ENCODE measurements at places on chromosomes 5 and 9.

DNA sequence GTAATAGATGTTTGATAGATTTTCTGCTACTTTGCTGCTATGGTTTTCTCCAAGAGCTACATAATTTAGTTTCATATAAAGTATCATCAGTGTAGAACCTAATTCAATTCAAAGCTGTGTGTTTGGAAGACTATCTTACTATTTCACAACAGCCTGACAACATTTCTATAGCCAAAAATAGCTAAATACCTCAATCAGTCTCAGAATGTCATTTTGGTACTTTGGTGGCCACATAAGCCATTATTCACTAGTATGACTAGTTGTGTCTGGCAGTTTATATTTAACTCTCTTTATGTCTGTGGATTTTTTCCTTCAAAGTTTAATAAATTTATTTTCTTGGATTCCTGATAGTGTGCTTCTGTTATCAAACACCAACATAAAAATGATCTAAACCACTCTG, 35.1 kb upstream of the CCDC152 start:
- no peak for DNase-seq

DNA sequence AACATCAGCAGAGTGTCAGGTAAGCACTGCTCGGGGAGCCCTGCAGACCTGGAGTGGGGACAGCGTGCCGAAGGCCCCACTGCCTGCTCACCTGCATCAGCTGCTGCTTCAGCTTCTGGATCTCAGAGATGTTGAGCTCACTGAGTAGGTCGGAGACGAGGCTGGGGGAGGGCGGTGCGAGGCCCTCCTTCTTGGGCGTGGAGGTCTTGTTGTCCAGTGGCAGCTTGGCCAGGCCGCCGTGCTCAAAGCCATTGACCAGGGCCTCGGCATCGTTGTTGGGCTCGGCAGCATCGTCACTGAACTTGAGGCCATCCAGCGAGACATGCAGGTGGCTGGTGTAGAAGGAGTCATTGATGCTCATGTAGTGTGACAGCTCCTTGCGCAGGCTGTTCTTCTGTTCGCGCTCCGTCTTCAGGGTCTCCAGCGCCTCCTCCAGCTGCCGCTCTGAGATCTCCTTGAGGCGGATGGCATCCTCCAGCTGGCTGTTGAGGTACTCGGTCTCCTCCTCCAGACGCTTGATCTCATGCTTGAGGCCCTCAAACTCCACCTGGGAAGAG, 44.3 kb downstream of the BICD2 start:
- DNase-seq, result no peak

GRCh38 chr5:107124376-107124775, 546.4 kb downstream of the EFNA5 start:
- DNase-seq, result no peak

DNA sequence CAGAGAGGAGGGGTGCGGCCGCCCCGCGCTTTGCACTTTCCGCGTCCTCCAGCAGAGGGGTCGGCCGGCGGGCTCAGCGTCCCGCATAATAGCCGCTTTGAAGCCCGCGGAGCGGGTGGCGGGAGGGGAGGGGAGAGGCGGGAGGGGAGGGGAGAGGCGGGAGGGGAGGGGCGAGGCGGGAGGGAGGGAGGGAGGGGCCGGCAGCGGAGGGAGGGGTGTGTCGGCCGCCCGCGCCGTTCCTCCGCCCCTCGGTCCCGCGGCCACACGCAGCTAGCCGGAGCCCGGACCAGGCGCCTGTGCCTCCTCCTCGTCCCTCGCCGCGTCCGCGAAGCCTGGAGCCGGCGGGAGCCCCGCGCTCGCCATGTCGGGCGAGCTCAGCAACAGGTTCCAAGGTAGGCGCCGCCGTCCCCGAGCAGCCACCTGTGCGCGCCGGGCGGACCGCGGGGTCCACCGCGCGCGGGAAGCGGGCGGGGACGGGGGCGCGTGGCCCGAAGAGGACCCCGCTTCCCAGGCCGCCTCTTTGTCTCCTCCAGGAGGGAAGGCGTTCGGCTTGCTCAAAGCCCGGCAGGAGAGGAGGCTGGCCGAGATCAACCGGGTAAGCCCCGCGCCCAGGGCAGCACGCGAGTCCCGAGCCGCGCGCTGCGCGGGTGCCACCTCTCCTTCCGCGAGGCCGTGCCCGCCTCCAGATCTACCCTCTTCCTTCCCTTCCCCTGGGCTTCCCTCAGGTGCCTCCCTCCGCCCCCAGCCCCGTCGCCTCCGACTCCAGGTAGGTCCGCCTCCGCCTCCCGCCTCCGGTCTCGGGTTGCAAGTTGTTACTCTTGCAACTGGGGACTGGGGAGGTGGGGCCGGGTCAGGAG, at the start of gene AIF1L:
Gene AIF1L (plus strand): TSS at position 263 of the 857 bp plus-strand sequence. CDS start 99 bp downstream, at position 362.
- no peak for DNase-seq

DNA sequence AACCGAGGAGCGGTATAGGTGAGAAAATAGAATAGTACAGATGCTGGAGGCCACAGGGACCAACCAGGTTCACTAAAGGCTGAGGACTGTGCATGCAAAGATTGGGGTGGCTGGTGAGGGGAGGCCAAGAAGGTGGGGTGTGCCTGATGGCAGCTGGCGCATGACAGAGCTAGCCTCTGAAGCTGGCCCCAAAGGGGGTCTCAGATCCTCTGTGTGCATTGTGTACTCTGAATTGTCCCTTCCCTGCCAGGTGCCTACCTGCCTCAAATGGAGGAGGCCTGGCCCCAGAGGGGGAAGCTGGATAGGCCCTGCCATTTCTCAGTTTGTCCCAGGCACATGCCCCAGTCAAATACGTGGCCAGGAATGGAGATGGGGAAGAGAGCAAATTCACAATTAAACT, 63.1 kb downstream of the CRB2 start:
- DNase-seq, result no peak

- DNase-seq, result no peak
Observed at GRCh38 chr5:139710319-139711066, 62.3 kb downstream of the CXXC5 start.

DNA sequence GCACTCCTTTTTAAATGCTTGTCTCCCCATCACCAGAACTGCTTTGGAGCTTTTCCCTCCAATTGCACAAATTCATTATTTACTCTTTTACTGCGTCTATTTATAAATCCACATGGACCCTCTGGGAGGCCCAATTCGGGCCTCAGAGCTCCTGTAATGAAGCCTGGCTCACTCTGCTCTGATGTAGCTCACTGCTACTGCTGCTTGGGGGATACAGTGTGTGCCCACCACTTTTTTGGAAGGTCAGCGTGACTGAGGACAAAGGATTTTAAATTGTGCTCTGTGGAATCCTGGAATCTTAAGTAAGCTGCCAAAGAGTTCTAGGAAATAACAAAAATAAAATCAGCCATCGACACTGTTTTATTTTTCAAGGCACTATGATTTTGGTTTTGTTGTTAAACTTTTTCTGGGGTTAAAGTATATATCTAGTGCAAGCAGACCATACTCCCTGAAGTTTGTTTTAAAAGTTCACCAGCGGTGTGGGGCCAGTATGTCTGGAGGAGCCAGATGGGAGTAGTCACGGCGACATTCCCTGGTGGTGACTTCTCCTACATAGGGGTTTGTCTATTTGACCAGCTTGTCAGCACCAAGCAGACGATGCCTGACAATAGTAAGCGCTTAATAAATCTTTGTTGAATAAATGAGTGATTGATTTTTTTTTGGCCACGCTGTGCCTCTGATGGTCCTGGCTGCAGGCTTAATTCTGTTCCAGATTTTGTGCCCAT, 142.8 kb downstream of the TMEM38B start:
- no peak for DNase-seq

GRCh38 chr5:168552146-168552545, 23.0 kb downstream of the FBLL1 start:
- no peak for DNase-seq

- no peak for DNase-seq
Observed at GRCh38 chr5:103452666-103453065, 109.9 kb downstream of the NUDT12 start.

GRCh38 chr5:140923601-140924000, 2.5 kb upstream of the PCDHAC1 start:
- DNase-seq, result no peak

GRCh38 chr5:172870291-172870714, 36.3 kb downstream of the ERGIC1 start:
- peak; percentile 99 for DNase-seq

- no peak for DNase-seq
Observed at GRCh38 chr9:89442981-89443814, 54.7 kb downstream of the SEMA4D start.

DNA sequence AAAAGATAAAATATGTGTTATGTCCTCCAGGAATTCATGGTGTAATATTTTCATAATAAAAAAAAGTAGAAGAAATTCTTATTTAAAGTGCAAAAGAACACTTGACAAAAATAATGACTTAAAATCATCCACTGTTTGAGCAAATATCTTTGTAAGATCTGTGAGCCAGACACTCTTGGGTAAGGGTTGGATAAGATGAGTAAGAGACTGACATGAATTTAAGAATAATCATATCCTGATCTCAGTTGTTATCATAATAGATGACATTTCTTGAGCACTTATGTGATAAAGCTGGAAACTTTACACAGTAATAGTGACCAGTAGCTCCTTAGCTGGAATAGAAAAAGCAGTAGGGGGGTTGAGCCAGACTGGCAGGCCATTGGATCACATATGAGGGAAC, 40.0 kb upstream of the ADRB2 start:
- no peak for DNase-seq

DNA sequence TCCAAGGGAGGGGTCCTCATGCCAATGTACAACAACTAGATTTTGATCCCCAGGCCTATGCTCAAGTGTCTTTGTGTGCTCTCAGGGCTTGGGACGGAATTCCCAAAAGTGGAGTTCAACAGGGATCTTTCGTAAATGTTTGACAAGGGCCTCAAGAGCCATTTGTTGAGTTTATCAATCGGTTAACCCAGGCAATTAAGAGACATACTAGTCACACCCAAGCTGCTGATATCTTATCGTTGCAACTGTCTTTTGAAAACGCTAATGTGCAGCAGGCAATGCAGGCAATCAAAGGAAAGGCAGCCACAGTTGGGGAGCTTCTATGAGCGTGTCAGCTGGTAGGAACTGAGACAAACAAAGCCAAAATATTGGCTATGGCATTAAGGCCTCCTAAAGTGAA, 161.2 kb downstream of the CPLANE1 start:
- no peak for DNase-seq

GRCh38 chr9:116067566-116067965, 86.0 kb upstream of the PAPPA start:
- DNase-seq, result no peak

DNA sequence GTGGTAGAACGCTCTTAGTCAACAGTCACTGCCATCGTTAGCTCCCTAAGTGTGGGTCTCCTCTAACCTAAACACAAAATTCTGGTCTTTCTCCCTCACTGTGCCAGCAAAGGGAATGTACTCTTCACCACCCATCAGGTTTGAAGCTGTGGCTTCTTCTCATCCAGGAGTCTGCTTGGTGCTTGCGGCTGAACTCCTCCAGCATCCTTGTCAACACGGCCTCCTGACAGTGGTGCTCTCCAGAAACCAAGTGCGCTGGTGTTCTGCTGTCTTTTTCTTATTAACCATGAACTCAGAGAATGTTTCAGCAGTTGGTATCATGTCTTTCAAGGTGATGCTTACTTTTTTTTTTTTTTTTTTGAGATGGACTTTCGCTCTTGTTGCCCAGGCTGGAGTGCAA, 23.9 kb upstream of the LPCAT1 start:
- no peak for DNase-seq

- peak; percentile 4 for DNase-seq
Observed at GRCh38 chr5:3878267-3878666, 282.6 kb downstream of the IRX1 start.

DNA sequence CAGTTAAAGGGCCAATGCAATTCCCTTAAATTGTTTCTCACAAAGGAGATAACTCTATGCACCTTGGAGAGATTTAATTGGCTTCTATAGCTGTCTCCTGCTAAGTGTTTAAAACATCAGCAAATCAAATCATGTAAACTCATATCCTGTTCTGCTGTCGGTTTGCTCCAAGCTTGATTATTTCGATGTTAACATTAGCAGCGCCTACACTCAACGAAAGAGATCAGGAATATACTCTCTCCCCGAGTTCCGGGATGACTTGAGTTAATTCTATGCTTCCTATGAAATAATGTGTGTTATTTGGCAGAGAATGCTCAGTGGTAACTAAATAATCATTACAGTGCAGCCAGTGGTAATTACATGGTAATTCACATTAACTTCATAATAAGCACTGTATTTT, 338.6 kb downstream of the EBF1 start:
- no peak for DNase-seq

DNA sequence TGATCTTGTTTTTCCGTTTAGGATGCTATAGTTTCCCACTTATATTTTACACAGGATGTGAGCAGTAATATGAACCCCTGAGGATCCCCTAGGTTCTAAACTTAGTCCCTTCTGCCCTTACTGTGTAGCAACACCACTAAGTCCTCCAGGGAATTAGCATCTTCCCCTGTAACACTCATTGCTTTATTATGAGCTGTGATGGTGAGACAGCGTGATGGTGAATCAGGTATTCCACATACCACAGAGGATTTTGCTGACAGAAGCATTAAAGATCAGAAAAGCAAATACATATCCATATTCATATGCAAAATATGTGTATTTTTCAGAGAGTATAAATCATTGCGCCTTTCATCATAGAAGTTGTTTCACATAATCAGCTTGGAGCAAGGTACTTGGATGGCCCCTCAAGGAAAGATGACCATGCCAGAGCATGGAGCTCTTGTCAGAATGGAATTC, 317.0 kb downstream of the ICE1 start:
- no peak for DNase-seq

GRCh38 chr5:91224456-91224855, 158.7 kb downstream of the ARRDC3 start:
- peak; percentile 33 for DNase-seq

GRCh38 chr9:123059472-123060220, 26.2 kb downstream of the GPR21 start:
- peak; percentile 9 for DNase-seq

DNA sequence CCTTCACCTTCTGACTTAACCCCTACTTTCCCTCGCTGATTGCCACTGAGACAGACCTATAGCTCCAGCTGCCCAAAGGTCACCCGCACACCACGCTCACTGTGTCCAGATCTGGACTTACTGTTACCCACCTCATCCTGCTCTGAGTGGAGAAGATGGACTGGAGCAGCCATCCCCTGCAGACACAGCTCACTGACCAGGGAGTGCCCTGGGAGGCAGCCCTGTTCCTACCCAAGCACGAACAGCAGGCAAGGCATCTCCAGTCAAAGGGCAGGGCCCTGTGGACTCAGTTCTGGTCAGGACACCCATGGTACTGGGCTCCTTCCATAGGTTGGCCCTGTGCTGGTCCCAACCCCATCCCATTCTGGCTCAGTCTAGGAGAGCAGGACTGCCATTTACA, 9.5 kb upstream of the BARX1 start:
- DNase-seq, result no peak

DNA sequence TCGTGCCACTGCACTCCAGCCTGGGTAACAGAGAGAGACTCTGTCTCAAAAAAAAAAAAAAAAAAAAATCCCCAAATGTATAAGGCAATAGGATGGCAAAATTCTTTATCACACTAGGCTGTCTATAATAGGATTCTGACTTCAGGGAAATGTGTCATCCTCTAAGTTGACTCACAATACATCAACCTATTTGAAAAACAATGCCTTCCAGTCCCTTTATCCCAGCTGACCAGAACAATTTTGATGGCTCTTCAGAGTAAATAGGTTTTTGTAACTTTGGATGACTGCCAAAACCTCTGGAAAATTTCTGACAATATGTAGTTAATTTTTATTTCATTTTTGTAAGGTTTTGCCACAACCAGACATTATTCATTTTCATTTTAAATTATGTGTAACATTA, 184.1 kb downstream of the CCDC192 start:
- DNase-seq, result peak; percentile 22

Data from foreskin keratinocyte (primary cell).